ENCODE measurements at places on chromosomes 6 and 20.
A peak's percentile ranks its signal among the peaks of the same experiment; 100 is the strongest.

DNA sequence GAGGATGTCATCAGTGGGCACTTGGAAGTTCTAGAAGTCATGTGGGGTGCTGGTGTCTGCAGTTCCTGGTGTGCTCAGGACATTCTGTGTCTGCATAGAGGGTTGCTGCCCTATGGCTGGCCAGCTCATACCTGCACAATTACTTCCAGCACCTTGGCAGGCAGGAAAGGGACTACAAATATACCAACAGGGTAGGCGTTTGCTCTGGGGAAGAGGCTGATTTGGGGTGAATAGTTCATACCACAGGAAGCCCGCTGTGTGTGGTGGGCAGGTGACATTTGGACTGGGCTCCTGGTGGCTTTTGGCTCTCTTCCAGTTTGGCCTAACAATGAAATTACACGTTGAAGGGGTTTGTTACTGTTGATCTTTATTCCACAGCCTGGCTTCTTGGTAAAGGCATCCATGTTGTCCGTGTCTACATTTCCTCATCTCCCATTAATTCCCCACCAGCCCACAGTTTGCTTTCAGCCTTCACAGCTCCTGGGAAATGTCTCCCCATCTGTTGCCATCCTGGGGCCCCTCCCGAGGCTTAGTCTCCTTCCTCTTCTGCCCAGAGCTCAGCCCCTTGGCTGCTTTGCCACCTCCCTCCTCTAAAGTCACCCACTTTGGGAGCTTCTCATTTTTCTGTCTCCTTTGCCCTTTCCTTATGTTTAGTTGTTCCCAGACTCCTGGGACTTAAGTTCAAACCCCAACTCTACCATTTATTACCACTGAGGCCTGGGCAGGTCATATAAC lies 88.1 kb downstream of the RSPH3 start:
- no peak for DNase-seq

GRCh38 chr6:127204281-127204680 lies 62.4 kb upstream of the RNF146 start:
- no peak for DNase-seq

- DNase-seq = no peak
Observed at GRCh38 chr6:145075425-145075824, 659.9 kb downstream of the EPM2A start.

DNA sequence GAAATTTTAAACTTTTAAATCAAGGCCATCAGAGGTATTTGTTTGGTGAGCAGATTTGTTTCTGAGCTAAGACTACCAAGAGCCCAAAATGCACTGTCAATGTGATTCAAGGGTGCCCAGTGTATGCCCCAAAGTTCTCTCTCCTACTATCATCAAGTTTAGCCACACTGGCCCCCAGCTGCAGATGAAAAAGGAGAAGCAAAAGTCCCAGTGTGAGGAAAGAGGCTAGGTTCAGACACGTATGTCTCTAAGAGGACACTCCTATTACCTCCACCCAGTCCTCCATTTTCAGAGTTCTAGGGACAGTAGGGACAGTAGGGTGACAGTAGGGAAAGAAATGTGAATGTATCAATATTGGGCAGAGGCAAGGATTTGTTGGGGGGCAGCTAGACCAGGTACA lies 230.8 kb downstream of the CD83 start:
- DNase-seq = no peak

DNA sequence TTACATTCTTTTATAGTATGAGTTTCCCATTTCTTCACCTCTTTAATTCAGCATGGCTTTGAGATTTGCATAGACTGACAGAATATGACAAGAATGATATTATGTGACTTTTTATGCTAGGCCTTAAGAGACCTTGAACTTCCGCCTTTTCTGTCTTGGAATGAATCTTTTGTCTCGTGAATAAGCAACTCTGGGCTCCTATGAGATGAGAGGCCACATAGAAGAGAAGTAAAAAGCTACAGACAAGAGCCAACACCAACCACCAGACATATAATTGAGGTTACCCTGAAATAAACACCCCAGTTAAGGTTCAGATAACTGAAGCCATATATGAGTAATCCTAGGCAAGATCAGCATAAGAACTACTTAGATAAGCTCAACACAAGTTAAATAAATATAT lies 600.8 kb downstream of the MEI4 start:
- no peak for DNase-seq

DNA sequence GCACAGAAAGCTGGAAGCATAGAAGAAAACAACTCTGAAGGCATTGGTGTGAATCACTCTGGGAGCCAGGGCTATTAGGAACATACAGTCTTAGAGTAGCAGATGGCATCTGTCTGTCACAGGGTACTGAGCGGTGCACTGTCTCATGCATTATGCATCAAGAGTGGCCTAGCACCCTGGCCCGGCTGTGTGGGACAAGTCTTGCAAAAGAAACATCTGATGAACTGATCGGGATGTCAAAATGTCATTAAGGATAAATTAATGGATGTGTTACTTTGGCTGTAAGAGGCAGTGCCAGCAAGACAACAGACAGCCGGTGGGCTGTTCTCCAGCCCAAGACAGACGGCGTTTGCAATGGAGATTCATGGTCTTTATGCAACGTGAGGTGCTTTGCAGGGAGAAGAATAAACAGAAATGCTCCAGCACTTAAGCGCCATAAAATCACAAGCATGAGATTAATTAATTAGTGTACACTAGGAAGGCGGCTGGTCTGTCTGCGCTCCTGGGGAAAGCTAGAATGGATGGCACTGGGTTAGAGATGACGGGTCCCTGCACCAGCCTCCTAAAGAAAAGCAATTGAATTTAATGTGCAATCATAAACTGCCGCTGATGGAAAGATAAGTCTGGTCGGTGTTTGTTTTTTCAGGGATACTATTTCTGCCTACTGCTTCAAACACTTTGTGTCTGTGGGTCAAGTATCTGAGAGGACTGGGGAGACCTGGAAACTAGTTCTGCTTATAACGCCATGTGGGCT lies 600.6 kb upstream of the CHD6 start:
- no peak for DNase-seq

- DNase-seq = no peak
Observed at GRCh38 chr20:61980647-61981583, 84.8 kb downstream of the TAF4 start.

DNA sequence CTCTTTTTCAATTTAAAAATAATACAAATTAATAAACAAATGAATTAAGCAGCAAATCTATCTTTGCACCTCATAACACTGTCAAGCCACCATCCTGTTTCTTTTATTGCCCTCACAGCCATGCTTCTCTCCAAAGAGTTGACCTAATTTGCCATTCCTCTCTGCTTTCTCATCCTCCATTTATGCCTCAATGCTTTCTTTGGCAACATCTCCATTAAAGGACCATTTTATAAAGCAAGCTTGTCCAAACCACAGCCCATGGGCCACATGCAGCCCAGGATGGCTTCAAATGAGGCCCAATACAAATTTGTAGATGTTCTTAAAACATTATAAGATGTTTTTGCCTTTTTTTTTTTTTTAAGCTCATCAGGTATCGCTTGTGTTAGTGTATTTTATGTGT lies 26.4 kb upstream of the MEI4 start:
- no peak for DNase-seq

- DNase-seq = no peak
Observed at GRCh38 chr6:152783217-152783878, 32.8 kb downstream of the VIP start.

- peak; percentile 26 for DNase-seq
Observed at GRCh38 chr6:143575440-143575839, 63.9 kb upstream of the FUCA2 start.

DNA sequence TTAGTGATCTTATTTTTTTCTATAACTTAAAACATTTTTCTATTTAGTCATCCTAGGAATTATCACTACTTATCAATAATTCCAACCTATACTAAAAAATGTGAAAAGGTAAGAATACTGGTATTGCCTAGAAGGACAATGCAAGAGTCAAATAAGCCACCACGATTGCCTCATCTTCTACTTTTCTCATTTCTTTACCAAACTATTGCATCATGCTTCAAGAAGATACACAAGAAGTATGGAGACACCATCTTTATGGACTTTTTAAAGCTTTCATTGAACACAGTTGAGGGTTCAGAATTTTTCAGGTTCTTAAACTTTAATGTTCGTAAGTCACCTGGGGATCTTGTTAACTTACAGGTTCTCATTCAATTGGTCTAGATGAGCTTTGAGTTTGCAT lies 25.9 kb downstream of the ELOVL2 start:
- DNase-seq = no peak
